ENCODE measurements at places on chromosomes 7 and 10. TPM values are rescaled to one million over a fixed set of nuclear protein-coding genes. Genes with fewer than 3 reads are reported as not detected.

The ELMO1 gene
- 17.9 TPM for total RNA-seq

The THSD7A gene
- 3.6 TPM for total RNA-seq

The ITIH5 gene
- 5.7 TPM for total RNA-seq

The FAM171A1 gene
- total RNA-seq, result 13.6 TPM

The ACSL5 gene
- total RNA-seq, result 10.2 TPM

The ASB15 gene
- total RNA-seq, result 15.6 TPM

GRCh38 chr7:30164567-30164966, 29.8 kb downstream of the MTURN start:
- DNase-seq, result no peak

DNA sequence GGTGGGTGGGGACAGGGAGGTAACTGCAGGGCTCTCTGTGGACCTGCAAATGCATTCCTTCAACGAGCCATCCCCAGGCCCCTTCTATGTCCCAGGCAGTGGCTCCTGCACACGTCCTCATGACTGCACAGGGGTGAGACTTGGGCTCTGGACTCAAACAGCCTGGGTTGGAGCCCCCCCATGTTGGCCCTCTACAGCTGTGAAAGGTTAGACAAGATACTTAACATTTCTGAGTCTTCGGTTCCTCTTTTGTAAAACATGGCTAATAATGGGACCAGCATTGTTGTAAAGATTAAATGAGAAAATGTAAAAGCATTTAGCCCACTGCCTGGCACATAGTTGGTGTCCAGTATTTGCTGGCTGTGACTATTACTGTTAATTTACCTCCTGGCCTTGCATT, 41.8 kb downstream of the CHST3 start:
- DNase-seq, result no peak

DNA sequence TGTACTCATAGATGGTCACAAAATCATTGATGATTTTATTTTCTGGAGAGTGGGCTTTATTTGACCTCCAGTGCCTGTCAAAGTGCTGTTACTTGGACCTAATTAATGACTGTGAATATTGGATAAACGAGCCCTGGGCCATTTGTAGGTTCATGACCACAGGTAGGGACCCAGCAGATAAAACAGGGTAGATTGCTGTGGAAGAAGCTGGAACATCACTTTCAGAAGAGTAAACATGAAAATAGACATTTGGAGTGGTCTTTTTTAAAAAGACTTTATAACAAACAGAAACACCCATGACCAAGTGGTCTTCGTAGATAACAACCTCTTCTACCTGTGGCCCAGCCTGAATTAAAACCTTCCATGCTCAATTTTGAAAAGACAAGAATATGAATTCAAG, 472.8 kb upstream of the MKI67 start:
- DNase-seq, result no peak

- DNase-seq, result no peak
Measured at GRCh38 chr7:17230099-17230807, 68.2 kb upstream of the AHR start.

- no peak for DNase-seq
Measured at GRCh38 chr10:95474228-95475002, 86.8 kb downstream of the SORBS1 start.

GRCh38 chr7:117157241-117158209, 165.3 kb downstream of the WNT2 start:
- DNase-seq, result peak; percentile 74

GRCh38 chr10:62450912-62451610, 76.9 kb downstream of the ZNF365 start:
- peak; percentile 54 for DNase-seq

DNA sequence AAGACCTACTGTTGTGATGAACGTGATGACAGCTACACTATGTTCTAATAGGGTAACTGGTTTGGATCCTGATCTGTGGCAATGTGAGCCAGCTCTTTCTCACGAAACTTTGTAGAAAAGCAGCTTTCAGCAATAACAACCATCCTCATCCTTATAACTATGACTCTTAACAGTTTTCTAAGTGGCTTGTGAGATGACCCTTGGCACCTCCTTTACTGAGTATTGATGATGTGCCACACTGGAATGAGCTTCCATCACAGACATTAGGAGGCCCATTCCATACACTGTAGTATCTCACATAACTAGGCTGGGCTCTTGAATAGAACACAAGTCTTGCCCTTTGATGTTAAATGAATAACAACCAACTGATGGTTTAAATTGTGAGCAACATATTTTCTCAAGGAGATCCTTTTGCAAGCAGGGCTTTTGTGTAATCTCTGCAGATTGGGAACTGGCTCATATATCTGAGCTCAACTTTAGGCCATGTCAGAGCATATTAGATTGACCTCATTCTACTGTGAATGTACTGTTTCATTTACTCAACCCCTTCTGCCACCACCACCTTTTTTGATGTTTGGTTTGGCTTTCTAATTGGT, 46.4 kb downstream of the MYPN start:
- no peak for DNase-seq

DNA sequence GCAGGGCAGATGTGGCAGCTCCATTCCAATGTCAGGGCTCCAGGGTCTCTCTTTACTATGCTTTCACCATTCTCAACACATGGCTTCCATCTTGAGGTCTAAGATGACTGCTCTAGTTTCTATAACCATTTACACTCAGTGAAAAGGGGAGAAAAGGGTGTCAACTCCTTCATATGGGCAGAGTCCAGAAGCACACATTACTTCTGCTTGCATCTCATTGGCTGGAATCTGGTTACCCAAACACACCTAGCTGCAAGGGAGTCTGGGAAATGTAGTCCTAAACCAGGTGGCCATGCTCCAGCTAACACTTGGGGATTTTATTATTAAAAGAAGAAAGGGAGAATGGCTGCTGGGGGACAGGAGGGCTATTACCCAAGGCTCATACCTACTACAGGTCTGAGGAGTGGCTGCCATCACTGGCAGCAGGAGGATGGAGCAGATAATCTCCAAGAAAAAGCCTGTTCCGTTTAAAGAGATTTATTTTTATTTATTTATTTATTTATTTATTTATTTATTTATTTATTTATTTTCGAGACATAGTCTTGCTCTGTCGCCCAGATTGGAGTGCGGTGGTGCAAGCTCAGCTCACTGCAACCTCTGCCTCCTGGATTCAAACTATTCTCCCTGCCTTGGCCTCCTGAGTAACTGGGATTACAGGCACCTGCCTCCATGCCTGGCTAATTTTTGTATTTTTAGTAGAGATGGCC, 29.1 kb upstream of the LBX1 start:
- DNase-seq, result no peak

DNA sequence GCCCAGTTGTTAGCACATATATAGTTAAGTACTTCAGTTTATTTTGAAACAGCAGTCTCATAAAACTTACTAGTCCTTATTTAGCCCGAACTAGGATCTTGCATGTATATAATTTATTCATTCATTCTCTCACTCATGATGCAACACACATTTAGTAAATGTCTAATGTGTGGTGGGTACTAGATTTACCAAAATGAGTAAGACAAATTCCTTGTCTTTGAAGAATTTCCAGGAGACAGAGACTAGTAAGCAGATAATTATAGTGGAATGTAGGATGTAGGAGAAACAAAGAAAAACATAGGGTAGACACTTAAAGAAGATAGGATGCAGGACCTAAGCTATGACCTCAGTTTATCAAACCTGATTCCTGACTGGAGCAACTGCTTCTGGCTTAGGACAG, 120.2 kb upstream of the AMPH start:
- DNase-seq, result no peak

GRCh38 chr7:131267631-131268030, 60.0 kb upstream of the MKLN1 start:
- DNase-seq, result no peak

DNA sequence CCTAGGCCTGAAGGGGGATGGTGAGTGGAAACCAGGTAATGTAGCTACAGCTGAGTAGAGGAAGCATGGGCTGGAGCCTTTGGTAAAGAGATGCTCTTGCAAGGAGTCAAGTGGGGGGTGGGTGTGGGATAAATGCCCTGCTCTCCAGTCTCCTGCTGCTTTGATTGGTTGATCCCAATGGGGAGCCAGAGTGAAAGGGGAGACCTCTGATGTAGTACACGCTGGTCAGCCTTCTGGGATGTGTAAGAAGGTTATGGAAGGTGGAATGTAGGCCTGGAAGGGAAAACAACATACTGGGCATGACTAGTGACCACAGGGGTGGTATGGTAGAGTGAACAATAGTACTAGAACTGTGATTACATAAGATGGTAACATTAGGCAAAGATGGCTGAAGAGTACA, 44.3 kb downstream of the TET1 start:
- DNase-seq, result no peak

DNA sequence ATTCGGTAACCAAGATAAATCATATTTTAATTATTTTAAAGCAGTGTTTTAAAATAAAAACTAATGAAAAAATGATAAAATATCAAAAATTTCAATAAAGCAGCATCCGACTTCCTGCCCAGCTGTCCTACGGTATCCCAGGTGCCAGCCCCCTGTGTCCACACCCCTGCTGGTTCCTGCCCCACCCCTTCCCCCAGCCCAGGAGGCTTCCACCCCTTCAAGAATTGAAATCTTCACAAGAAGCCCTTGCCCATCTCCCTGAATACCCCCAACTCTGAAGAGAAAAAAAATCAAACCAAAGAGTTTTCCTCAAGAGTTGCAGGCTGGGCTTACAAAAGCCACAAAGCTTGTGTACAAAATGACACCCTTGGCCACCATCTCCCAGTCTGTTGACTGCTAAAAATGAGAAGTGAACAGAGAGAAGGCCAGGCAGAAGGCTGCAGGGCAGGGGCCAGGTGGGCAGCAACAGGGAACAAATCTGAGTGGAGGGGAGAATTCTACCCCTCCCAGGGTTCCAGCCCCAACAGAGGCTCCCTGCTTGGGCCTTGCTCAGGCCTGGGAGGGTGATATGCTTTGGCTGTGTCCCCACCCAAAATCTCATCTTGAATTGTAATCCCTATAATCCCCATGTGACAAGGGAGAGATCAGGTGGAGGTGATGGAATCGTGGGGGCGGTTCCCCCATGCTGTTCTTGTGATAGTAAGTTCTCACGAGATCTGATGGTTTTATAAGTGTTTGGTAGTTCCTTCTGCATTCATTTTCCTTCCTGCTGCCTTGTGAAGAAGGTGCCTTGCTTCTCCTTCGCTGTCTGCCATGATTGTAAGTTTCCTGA, 14.5 kb downstream of the GPRIN2 start:
- peak; percentile 29 for DNase-seq

GRCh38 chr10:20195076-20195475, 378.8 kb downstream of the PLXDC2 start:
- no peak for DNase-seq

DNA sequence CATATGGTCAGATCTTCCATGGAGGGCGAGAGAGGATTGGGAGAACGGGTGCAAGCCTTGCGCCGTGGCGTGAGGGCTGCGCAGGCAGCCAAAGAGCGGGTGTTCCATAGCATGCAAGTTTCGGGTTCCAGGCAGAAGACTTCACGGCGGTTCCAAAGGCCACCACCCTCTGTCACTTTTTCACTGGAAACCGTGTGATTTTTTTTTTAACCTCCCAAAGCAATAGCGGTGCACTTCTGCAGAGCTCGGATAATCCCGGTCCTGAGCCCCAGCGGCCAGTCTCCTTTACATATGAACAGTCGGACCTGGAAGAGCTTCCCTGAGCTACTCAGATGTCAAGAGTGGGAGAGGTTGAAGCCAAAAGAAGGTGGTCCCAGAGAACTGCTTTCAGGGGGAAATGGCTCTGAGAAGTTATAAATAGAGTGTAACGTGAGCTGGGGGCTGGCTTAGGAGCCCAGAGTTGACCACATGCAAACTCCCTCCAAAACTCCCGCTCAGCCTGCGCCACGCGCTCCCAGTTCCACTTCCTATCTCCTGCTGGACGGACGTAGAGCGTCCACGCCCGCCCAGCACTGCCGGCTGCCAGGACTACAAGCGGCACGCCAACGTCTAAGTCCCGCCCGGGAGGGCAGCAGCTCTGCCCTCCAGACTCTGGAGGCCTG, at the start of gene MEOX2:
Gene MEOX2 (minus strand): TSS at position 389 of the 662 bp plus-strand sequence. CDS start 281 bp downstream, at position 108.
- DNase-seq, result peak; percentile 85

DNA sequence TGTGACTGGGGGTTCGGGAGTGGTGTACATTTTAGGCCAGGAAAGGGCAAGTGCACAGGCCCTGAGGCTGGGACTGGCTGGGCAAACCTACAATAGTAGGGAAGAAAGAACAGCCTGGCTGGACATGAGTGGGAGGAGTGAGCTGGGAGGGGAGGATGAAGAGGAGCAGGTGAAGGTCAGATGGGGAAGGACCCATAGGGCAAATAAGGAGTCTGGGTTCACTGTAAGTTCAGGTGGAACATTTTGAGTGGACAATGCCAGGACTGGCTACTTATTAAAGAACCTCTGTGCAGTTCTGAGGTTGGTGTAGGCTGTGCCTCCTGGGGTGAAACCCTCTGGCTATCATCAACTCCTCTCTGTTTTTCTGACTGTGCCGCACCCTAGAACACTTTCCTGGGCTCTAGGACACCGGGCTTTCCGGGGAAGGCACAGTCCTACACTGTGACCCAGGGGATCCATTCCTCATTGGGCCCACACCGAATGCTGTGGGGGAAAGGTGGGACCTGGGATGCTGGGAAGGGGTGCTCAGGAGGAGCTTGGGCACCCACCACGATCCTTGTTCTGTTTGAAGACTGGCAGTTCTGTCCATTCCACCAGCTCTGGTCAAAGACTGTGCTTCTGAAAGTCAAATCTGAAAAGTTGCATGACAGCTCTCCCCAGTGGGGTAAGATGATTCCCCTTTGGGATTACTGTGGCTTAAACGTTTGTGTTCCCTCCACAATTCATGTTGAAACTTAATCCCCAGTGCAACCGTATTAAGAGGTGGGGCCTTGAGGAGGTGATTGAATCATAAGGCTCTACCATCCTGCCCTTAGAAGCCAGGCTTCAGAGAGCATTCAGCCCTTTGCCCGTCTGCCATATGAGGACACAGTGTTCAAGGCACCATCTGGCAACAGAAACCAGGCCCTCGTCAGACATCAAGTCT, 4.0 kb upstream of the MMP21 start:
- DNase-seq, result no peak

DNA sequence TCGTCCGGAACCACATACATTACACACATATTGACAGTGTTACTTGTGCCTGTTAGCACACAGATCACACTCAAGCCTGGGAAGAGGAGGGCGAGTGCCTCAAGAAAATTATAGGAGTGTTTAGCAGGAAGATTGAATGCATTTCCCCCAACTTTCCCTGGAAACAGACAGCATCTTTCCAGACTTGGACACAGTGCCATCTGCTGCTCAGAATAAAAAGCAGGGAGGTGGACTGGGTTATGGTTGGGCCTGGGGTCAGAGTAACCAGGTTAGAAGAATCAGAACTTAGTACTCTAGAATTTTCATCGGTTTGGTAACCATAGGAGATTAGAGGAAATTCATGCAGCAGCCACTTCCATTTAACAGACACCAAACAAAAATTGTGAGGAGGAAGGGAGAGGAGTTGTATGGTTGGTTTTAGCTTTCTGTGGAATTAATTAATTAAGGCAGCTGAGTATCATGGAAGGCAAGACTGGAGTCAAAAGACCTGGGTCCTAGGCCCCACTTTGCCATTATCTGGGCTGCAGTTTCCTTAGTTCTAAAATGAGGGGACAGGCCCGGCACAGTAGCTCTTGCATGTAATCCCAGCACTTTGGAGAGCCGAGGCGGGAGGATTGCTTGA, 43.4 kb upstream of the OPTN start:
- DNase-seq, result no peak

- DNase-seq, result no peak
Measured at GRCh38 chr10:59949608-59950007, 43.3 kb upstream of the CCDC6 start.
